ENCODE measurements at places on chromosomes 16 and 17.
A peak's percentile ranks its signal among the peaks of the same experiment; 100 is the strongest.

GRCh38 chr16:68251832-68252231 is 6.7 kb downstream of the PLA2G15 start:
- DNase-seq = no peak

DNA sequence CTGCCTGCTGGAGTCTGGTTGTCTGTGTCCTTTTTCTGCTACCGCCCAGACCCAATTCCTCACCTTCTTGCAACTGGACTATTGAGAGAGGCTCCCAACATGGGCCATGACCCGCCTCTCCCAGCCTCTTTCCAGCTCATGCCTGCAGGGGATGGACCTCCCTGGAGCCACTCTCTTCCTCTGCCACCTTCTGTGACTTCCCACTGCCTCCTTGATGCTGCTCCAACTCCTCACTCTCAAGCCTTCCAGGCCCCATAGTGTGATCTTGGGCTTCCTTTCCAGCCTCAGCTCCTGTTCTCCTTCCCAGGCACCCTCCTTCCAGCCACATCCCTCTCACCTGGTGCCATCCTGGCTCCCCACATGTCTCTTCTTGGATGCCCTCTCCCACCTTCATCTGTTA is 11.1 kb downstream of the ZNF768 start:
- DNase-seq = no peak

DNA sequence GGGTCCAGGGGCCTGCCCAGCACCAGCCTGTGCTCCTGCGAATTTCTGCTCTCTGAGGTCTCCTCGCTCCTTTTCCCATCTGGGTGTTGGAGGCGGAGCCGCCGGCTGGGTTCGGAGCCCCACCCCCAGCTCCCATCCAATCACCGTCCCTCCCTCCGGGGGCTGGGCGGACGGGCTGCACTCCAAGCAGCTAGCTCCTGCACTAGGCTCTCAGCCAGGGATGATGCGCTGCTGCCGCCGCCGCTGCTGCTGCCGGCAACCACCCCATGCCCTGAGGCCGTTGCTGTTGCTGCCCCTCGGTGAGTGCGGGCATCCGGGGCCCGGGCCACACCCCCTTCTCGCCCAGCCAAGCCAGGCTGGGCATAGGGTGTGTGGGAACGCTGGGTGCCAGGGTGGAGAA is at the start of gene NRN1L:
Gene NRN1L (plus strand): TSS at position 202 of the 400 bp plus-strand sequence. CDS start 19 bp downstream, at position 221.
- no peak for DNase-seq

DNA sequence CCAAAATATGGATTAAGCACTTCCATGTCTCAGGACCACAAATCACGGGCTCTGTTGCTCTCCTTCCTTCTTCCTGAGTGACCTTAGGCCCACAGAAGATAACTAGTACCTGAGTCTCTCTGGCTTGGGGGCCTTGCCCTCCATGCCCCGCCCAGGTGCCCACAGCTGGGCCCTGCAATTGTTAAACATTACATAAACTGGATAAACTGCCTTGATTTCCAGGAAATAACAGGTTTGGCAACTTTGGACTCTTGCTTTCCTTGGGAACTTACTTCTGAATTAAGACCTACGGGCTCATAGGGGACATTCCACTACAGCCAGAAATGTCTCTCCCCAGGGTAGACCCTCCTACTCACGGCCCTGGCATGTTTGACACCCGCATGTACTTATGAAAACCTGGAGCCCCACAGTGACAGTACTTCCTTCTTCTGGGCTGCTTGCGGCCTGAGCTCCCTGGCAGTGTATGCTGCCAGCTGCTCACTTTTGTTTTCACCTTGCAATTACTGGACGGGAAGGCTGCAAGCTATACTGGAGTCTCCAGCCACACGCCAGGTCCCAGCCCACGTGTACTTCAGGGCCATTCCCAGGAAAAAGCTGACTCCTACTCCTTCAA is 2.3 kb upstream of the UBALD2 start:
- DNase-seq = peak; percentile 48

DNA sequence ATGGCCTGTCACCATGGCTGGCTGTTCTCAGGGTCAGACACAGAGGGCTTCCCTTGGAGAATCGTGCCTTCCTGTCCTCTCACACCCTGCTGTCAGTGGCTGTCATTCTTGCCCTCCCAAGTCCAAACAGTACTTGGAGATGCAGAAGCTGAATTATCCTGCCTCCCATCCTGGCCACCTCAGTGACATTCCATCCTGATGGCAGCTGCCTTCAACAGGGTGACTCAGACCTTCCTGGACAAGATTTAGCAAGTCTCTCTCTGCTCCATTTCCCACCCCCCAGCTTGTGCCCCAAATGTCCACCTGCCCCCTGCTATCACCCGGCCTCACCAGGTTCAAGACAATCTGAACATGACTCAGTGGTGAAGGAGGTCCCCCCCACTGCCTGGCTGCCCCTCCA is 4.8 kb upstream of the KRT36 start:
- no peak for DNase-seq

GRCh38 chr17:2396192-2396567 is 4.7 kb downstream of the MNT start:
- no peak for DNase-seq

DNA sequence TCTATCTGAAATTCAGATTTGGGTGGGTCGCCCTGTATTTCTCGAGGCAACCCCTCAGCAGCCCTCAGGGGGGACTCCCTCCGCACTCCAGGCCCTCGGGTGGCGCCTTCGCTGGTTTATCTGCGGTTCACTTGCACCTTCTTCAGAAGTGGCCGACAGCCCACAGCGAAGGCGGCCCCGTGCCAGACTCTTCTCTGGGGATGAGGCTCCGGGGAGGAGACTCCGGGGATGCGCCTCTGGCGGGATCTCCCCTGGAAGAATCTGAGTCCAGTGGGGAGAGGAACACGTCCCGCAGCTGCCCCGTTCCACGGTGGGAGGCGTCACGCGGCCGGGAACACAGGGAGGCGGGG is 63.9 kb upstream of the DNAJA2 start:
- DNase-seq = peak; percentile 60

- DNase-seq = no peak
These were observed 1.3 kb downstream of the IL34 start for GRCh38 chr16:70647441-70648359.

DNA sequence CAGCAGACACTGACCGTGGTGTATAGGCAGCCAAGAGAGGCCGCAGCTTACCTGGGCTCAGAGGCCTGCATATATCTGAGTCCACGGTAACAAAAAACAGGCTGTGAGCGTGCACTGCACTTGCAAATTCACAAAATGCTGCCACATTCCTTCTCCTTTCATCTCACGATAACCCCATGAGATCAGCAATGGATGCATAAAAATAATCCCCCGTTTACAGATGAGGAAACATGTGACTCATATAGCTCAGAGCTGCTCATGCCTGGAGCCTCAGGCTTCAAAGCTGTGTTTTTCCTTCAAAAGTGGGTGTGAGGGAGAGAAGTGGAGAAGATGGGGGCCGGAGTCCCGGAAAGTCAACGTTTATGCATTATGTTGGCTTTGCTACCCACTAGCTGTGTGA is 118.3 kb upstream of the FOXF1 start:
- DNase-seq = no peak

- DNase-seq = no peak
These were observed 25.2 kb upstream of the HYDIN start for GRCh38 chr16:71255721-71256120.

GRCh38 chr17:63523253-63523855 is at the start of gene KCNH6:
Gene KCNH6, plus strand, starts transcription at chr17:63523358. Its CDS starts 56 bp downstream, at chr17:63523414.
- no peak for DNase-seq

DNA sequence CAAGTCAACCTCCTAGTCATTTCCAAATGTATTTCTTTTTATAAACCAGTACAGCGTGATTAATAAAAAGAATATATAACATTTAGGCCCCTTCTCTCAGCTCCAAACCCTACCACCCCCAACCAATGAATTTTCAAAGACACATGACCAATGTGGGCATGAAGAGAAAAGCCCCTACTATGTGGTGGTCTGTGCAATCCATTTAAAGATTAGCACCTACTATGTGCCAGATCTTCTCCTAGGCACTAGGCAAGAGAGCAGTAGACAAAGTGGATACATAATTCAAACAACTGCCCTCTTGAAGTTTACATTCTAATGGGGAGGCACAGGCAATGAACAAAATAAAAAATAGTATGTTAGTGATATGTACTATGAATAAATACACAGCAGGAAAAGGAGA is 19.4 kb downstream of the AXIN2 start:
- DNase-seq = no peak

DNA sequence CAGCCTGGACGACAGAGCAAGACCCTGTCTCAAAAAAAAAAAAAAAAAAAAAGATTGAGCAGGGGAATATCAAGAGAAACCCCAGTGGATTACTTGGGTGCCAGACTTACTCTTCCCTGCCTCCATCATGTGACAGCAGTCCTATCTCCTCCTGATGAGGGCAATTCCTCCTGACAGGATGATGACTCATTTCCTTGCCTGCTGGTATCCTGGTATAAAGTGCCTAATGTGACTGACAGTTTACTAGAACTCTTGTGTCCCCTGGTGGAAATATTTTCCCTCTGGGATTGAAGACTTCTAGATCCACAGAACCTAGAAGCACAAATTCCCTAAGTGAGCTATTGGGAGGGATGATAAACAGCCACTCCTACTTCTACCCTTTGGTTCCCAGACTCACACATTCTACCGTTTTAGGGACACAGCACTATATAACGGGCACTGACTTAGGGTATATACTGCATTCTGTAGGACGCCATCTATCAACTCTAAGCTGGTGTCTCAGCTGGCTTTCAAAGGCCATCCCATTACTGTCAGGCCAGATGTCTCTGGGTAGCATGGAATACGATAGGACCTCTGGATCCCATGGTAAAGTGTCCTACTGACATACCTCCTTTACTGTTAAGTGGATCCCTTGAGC is 114.6 kb upstream of the MED13 start:
- no peak for DNase-seq

DNA sequence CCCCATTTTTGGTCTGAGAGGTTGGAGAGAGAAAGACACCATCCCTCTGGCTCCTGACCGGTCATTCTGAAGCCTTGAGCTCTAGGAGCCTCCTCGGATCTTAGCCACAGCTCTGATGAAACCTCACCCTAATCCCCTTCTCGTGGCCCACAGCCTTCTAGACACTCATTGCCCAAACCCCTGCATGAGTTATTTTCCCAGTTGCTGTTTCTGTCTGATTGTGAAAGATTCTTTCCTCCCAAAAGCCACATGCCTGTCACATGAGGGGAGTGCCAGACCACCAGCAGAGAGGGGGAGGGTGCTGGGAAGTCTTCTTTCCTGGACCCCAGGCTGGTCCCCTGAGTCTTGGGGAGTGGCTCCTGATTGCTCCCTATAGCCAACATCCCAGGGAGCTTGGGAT is 17.6 kb upstream of the ABR start:
- DNase-seq = peak; percentile 53

- DNase-seq = no peak
These were observed 3.4 kb downstream of the DNAH9 start for GRCh38 chr17:11601661-11602060.

DNA sequence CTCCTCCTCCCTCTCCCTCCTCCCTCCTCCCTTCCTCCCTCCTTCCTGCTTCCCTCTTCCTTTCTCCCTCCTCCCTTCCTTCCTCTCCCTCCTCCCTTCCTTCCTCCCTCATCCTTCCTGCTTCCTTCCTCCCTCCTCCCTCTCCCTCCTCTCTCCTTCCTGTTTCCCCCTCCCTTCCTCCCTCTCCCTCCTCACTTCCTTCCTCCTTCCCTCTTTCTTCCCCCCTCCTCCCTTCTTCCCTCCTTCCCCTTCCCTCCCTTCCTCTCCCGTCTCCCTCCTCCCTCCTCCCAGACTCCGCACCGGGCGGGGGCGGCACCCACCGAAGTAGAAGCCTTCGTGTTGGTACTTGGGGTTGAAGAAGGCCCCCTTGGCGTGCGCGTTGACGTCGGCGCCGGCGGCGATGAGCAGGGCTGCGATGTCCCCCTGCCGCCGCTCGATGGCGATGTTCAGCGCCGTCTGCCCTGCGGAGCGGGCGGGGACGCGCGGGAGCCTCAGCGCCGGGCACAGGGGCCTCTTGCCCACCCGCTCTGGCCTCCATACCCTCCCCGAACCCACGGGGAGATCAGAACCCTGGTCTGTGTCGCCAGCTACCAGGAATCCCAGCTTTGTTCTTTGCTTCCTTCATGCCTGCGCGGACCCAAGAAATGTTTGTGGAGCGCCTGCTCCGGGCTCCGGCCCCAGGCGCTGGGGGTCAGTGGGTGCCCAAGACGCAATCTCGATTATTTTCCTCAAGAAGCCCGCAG is 22.2 kb downstream of the TRPV3 start:
- DNase-seq = peak; percentile 80

- no peak for DNase-seq
These were observed 10.0 kb downstream of the CES3 start for GRCh38 chr16:66970775-66971720.

GRCh38 chr17:55659661-55660060 is 63.0 kb downstream of the TMEM100 start:
- DNase-seq = no peak

GRCh38 chr17:30808785-30809286 is 15.7 kb downstream of the CRLF3 start:
- DNase-seq = peak; percentile 25

GRCh38 chr17:44795928-44796327 is 34.2 kb downstream of the GJC1 start:
- DNase-seq = no peak

DNA sequence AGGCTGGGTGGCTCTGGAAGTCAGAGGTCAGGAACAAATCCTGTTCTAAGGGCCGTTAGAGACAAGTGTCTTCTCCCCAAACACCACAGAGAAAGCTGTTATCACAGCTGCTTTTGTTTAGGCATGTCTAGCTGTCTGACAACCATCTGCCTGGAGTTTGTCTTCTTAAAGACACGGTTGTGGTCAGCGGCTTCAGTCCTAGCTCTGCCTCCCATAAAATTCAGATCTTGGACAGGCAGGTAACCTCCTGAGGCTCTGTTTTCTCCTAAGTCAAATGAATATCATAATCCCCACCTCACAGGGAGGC is 2.3 kb upstream of the ITGA3 start:
- DNase-seq = no peak
